ENCODE measurements at places on chromosomes 12 and 14.

GRCh38 chr12:470133-470532 is 10.4 kb downstream of the B4GALNT3 start:
- DNase-seq: no peak

GRCh38 chr12:11174022-11174421 is 3.0 kb downstream of the SMIM10L1 start:
- DNase-seq: peak; percentile 31

DNA sequence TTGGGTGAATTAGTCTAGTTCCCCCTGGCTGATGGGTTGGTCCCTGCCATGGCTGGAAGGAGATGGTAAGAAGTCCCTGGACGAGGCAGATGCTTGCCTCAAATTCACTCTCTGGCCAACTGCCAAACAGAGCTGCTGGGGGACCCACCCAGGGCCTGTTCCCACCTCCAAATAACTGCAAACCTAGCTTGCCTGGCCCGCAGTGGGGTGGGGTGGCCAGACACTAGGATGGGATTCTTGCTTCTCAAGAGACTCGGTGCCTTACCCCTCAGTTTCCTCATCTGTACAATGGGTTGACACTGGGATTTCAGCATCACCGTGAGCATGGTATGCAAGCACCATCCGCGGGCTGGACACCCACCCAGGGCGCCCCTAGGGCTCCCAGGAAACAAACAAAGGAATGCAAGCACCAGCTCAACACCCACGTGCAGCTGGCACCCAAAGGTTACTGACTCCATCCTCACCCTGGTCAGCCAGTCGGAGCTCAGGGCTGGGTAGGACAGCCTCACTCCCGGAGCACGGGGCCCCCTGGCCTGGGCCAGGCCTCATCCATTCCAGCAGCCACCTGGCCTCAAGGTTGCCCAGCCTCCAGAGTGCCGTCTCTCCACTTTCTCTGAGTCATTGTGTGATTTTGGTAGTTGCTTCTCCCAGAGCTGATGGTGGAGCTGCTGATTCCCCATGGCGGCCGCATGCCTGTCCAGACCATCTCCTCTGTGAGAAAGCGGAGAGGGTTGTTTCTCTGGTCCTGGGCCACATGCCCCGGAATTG is 205.2 kb upstream of the RTL1 start:
- no peak for DNase-seq

GRCh38 chr14:49677643-49678042 is 10.4 kb downstream of the POLE2 start:
- DNase-seq: no peak

GRCh38 chr12:57242691-57243454 is 8.1 kb downstream of the STAC3 start:
- DNase-seq: peak; percentile 65

DNA sequence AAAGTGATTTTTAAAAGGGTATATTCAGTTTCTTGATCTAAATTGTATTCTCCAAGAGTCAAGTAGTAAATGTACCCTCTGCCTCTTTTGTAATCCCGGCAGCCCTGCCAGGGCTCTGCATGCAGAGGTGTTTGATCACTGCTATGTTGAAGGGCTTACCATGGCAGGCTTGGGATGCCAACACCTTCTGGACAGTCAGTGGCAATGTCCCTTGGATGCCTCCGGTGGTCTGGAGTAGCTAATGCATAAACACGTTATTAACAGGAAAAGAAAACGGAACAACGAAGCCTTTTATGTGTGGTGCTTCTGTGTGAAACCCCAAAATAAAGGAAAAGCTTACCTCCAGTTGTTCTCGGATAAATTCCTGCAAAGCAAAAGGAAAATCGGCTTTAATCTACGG is 19.9 kb downstream of the EIF2B2 start:
- peak; percentile 15 for DNase-seq
